ENCODE measurements at places on chromosomes 16 and 17. TPM values are rescaled to one million over a fixed set of nuclear protein-coding genes. Genes with fewer than 3 reads are reported as not detected.
A peak's percentile ranks its signal among the peaks of the same experiment; 100 is the strongest.

Gene EPN3
- 0.27 TPM for total RNA-seq

Gene BEAN1
- total RNA-seq = 1.8 TPM

Gene EVPLL
- total RNA-seq = not detected

Gene ETV4
- total RNA-seq = 7.1 TPM

Gene TLCD3B
- total RNA-seq = not detected

Gene CD7
- 2.5 TPM for total RNA-seq

- no peak for DNase-seq
These were observed 112.3 kb upstream of the CLEC3A start for GRCh38 chr16:77910021-77910420.

- no peak for DNase-seq
These were observed 82.2 kb upstream of the CDH13 start for GRCh38 chr16:82544378-82545160.

DNA sequence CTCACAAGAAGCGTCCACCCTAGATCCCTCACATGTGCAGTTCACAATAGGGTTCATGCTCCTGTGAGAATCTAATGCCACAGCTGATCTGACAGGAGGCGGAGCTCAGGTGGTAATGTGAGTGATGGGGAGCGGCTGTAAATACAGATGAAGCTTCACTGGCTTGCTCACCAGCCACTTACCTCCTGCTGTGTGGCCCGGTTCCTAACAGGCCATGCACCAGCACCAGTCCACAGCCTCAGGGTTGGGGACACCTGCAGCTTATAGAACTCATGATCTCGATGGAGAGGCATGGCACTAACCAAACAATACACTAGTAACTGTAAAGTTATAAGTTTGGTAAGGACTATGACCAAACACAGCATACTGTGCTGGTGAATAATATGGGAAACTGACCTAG, 368.0 kb upstream of the CDH5 start:
- no peak for DNase-seq

- no peak for DNase-seq
These were observed 268.3 kb downstream of the ABCC12 start for GRCh38 chr16:47887496-47887895.

- DNase-seq = peak; percentile 50
These were observed 1.8 kb downstream of the PRSS22 start for GRCh38 chr16:2856061-2856670.

GRCh38 chr16:67181346-67181745, 2.4 kb downstream of the MATCAP1 start:
- DNase-seq = no peak

GRCh38 chr17:40810494-40810893, 10.7 kb upstream of the KRT28 start:
- no peak for DNase-seq

DNA sequence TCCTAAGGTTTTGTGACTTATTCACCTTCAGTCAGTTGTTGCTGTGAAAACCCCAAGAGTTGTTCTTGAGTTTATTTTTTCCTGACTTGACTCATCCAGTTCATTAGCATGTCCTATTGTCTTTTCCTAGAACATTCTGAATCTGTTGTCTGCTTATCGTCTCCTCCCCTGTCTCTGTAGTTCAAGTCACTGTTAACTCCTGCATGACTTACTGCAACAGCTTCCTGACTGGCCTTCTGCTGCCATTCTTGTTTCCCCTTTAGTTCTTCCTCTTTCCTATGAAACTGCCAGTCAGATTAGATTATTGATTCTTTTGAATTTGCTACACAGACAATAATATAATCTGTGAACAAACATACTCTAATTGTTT, 161.5 kb downstream of the FTO start:
- DNase-seq = no peak

DNA sequence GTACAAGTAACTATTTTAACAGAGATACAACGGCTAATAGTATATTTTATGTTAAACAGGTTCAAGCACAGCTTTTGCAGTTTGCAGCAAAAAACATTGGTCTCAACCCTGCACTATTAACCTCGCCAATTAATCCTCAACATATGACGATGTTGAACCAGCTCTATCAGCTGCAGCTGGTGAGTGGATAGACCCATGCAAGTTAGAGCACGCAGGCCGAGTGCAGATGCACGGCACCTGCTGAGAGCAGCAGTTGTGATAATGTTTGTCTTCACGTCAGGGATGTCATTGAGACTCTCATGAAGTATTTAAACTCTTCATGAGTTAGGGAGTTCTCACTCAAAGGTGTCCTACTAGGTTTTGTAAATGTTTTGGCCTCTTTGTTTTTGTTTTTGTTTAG, 45.6 kb downstream of the TMC6 start:
- DNase-seq = no peak

DNA sequence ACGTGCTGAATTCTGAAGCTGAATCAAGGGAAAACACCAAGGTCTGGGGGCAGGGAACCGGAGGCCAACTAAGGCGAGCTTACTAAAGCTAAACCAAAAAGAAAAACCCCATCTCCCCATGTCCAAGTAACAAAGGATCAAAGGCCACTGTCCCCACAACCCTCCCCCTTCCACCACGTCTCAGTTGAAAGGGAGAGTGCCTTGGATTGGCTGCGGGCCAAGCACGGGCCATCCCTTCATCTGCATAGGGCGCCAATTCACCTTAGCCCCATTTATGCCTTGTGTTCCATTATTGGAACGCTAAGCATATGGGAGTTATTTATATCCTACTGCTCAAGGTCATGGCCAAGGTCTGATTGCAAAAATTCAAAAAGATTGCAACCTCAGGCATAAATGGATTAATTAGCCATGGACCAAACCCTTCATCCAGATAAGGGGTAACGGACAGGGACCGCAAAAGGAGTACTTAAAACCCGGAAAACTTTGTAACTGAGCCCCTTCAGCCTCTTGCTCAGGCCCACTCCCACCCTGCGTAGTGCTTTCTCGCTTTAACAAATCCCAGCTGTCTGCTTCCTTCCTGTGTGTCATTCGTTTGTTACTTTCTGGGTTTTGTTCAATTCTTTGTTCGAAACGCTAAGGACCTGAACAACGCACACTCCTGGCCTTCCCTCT, 740 bp upstream of the ATP6V0D1 start:
- DNase-seq = peak; percentile 82

- peak; percentile 81 for DNase-seq
These were observed 16.6 kb upstream of the ERN1 start for GRCh38 chr17:64146418-64147109.
